ELF-1 (cell line): ENCODE measurements at places on chromosomes 7 and 10.

GRCh38 chr10:121157998-121158397, 306.8 kb downstream of the WDR11 start:
- DNase-seq, result no peak

GRCh38 chr10:34392641-34393170, 422.4 kb downstream of the PARD3 start:
- no peak for DNase-seq

DNA sequence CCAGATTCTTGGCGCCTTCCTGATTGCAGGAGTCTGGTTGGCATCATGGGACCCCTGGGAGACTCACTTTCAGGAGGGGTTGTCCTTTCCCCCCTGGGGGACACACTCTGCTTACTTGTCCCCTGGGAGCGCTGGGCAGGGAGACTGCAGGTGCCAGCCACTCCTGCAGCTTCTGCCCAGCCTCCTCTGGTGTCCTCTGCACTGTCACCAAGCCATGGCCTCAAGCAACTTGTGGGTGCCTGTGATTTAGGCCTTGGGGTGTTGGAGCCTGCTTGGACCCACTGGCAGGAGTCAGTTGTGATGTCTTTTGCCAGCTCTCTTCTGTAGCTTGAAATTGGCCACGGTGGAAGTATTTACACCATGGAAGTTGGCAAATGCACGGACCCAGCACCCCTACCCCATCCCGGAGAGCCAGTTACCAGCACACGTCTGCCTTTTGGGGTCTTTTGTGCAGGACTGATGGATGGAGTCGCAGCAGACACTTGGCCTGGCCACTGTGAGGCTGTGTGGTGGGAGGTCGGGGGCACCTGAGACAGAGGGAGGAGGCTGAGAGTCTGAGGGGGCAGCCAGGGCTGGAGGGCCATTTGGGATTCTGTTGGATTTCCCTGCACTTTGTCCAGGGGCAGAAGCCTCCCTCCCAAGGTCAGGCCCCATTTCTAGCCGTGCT, 104.7 kb downstream of the LHPP start:
- no peak for DNase-seq

GRCh38 chr7:117766913-117767312, 106.3 kb downstream of the CTTNBP2 start:
- no peak for DNase-seq

- DNase-seq, result no peak
Observed at GRCh38 chr7:47458057-47458456, 123.9 kb downstream of the TNS3 start.

- DNase-seq, result no peak
Observed at GRCh38 chr7:30969604-30969970, 5.8 kb downstream of the GHRHR start.

- no peak for DNase-seq
Observed at GRCh38 chr10:86252079-86252478, 114.5 kb downstream of the GRID1 start.

GRCh38 chr7:70336536-70336935, 738.3 kb downstream of the AUTS2 start:
- no peak for DNase-seq

- no peak for DNase-seq
Observed at GRCh38 chr10:103506061-103506460, 12.6 kb downstream of the NEURL1 start.

DNA sequence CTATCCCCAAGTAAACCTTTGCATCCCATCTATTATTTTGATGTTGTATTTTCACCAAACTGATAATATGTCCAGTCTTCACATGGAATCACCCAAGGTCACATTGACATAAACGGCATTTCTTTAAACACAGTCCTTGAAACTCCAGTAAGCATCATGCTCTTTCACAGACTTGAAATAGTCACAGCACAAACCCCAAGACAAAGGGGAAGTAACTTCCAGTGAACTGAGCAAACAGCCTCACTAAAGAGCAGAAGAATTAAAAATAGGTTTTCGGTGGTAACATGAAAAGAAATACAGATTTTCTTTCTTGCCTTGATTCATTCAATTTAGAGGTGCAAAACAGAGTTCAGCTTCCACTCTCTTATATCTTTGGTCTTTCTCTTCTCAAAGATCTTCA, 253.7 kb downstream of the SFMBT2 start:
- DNase-seq, result no peak

- peak; percentile 87 for DNase-seq
Observed at GRCh38 chr7:131945313-131945911, 389.0 kb upstream of the PODXL start.

DNA sequence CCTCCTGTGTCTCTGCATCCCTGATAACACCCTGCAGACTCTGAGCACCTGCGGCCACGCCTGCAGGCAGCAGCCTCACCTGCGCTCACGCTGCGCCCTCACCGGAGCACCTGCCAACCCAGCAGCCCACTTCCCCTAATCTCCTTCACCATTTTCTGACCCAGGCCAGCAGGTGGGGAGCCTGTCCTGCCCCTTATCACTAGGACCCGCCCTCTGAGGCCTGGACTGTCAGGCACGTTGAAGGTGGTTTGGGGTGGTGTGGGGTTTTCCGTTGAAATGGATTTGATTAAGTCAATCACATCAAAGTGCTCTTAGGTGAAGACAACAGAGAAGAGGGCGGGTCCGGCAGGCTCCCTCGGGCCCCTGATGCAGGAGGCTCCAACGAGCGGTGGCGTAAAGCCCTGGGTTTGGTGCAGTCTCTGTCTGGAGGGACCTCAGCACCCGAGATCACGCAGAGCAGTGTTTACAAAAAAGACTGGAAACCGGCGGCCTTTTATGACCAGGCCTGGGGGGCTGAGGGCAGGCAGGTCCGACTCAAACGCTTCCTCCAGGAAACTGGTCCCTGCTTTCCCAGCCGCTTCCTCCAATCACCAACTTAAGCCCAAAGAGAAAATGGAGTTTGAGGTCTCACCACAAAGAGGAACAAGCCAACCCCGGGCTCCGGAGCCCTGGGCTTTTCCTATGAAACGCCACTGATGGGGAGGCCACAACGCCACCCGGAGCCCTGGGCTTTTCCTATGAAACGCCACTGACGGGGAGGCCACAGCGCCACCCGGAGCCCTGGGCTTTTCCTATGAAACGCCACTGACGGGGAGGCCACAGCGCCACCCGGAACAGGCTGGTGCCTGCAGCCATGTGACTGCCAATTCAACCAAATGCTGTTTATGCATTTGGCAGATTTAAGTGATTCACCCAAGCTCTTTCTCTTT, 45.5 kb downstream of the DPYSL4 start:
- DNase-seq, result no peak

DNA sequence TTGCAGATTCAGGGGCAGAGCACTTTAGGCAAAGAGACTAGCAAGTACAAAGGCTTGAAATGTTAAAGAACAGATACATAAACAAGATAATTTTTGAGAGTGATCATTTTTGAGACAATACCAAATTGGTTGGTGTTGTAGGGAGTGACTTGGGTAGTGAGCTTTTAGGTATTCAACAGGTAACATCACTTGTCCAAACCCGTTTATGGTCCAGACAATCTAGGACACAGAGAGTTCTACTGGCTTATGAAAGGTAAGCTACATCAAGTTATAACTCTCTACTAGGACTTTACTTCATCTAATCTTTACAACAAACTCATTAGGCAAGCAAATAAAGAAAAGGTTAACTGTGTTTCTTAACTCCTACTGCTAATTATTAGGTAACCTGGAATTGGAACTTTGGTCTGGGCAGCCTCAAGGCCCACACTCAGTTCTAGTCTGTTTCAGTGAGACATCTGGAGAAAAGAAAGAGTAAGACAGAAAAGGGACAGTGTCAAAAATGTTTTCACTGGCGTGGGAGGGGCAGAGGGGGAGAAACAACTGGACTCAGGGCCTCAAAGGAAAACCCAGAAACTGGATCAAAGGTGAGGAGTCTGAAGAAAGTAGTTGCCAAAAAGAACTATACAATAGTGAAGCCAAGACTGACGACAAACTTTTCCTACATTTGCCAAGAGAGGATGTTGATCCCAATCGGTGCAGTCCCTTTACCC, 39.2 kb downstream of the GNAT3 start:
- DNase-seq, result no peak

DNA sequence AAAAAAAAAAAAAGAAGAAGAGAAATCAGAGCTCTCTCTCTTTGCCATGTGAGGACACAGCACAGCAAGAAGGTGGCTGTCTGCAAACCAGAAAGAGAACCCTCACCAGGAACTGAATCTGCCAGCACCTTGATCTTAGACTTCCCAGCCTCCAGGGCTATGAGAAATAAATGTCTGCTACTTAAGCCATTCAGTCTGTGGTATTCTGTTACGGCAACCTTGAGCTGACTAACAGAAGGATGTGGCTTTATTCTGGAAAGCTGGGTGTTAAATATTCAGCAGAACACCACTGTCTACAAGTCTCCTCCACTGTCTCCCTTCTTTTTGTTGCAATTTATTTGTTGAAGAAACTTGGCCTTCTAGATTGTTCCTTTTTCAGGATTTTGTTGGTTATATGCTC, 5.0 kb downstream of the COL26A1 start:
- DNase-seq, result no peak
